Eye (tissue), 1 donor: ENCODE measurements at places on chromosomes 2 and 18.
A peak's percentile ranks its signal among the peaks of the same experiment; 100 is the strongest.

DNA sequence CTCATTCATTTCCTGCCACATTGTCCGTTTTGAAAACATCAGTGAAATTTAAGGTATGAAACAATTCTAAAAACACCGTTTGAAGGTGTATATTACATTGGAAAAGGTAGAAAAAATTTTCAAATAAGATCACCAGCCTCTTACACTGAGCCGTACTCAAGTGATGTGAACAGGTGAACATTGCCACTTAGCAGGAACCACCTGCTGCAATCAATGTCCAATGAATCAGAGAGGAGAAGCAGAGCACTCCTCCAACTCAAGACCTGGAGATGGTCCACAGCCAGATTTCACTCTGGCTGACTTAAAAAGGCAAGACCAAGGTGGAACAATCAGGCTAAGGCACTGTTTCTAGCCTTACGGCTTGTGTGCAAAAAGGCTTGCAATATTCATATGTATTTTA is 110.3 kb upstream of the TTN start:
- no peak for DNase-seq

DNA sequence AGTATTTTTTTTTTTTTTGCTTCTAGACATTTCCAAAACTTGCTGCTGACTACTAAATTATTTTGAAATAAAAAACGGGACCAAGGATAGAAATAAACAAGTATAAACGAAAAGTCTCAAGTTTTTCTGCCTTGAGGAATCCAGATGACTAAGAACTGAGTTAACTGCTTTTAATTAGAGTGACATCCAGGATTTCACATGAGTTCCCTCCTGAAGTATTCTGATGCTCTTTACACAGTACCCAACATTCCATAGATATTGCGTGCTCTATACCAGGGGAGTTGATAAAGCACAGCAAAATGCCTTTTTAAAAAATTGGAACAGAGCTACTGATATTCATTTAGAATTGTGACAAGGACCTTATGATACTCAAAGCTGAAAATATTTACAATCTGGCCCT is 618.0 kb downstream of the CCDC85A start:
- DNase-seq: no peak

GRCh38 chr2:151103551-151103950 is 158.1 kb downstream of the RBM43 start:
- no peak for DNase-seq

DNA sequence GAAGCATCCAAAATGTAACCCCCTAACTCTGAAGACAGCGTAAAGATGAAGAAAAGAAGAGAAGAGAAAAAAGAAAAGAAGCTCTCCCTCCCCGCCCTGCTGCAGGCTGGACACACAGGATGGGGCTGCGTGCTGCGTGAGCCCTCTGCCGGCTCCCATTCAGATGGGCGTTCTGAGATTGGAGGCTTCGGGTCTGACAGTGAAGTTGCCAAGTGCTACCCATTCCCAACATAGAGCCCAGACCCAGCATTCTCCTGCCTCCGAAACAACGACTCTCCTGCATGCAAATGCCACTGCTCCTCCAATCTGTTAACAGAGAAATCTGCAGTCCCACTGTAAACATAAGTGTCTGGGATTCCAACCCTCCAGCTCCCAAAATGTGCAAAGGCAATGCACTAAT is 234.9 kb downstream of the BCL11A start:
- no peak for DNase-seq

GRCh38 chr2:159054985-159055384 is 86.5 kb downstream of the TANC1 start:
- DNase-seq: no peak

- DNase-seq: no peak
Observed at GRCh38 chr2:102194609-102195268, 7.9 kb downstream of the IL1RL2 start.

GRCh38 chr2:40230707-40231432 is 221.0 kb downstream of the SLC8A1 start:
- no peak for DNase-seq

GRCh38 chr2:107607054-107607453 is 219.6 kb upstream of the RGPD4 start:
- DNase-seq: no peak

DNA sequence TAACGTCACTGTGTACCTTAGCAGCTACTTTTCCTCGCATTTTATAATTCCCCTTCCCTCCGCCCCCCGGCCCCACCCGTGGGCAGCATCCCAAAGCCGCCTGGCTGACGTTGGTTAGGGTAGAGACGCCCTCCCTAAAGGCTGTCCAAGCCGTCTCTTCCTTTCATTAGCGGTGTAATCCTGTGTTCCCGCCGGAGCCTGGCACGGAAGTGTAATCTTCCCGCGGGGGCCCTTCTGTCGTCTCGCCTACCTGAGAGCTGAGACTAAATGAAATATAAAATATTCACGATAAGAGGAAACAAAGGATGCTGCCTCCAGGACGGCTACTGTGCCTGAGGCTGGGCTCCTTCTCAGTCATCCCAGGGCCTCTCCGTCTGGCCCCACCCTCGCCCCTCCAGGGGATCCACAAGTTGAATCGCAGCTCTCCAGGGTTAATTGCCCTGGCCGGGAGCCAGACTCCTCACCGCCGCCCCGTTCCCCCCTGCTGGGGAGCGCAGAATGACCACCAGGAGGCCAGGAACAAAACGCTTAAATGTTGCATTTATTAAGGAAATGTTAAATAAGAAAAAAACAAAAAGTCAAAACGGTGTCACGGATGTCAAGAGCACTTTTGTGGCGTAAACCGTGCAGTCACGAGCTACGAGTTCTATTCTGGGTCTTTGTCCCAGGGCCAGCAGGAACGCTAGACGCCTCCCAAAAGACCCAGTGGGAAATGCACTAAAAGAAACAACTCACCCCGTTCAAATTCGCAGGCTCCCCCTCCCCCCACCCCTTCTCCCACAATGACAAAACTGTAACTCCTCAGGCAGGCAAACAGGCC is 1.5 kb downstream of the RPRM start:
- peak; percentile 75 for DNase-seq

DNA sequence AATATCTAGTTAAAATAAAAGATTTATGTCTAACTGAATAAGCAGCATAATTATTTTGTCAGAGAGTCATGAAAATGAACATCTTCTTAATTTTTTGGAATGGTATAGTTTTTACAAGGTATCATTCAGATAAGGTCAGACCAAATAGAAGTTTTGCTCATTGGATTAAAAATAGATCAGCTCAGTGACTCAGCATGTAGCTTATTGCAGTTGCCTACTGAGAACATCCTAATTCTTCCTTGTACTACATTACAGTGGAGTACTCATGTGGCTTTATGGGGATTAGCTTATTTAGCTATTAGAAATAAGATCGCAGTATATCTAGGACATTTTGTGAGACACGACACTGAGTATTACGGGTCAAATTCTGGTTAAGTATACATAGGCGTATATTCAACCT is 38.2 kb upstream of the PPM1B start:
- DNase-seq: no peak

DNA sequence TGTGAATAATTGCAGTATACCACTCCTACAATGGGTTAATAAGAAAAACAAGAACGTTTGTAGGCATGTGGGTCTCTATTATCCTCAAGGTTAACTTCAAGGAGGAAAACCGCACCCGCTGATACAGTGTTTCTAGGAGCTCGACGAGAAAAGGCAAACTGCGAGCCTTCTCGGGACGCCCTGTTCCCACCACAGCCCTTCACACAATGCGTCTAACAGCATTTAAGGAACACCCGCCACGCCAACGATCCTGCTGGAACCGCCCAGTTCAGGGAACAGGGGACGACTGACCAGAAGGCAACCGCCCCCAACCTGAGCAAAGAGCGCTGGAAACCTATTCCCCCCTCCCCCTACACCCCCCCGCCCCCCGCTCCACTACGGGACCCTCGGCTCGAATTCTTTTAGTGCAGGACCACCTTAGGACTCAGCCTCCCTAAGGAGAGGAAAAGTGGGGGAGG is 710 bp upstream of the TMSB10 start:
- DNase-seq: peak; percentile 82

DNA sequence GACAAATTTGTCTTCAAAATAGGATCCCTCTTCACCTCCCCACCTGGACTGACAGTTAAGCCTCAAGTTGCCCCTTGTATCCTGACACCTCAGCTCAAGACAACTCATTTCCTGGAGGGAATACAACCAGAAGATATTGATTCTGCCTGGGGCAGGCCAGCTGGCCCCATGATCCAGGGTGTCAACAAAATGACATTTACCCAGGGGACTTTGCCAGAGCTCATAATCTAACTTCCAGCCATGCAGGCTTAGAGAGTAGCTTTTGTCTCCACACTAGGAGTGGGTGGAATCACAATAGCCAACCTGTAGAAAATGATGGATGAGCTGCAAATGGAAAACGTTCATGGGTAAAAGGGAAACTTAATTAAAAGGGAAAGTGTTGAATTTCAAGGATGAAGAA is 220.1 kb upstream of the DPP10 start:
- DNase-seq: peak; percentile 68

DNA sequence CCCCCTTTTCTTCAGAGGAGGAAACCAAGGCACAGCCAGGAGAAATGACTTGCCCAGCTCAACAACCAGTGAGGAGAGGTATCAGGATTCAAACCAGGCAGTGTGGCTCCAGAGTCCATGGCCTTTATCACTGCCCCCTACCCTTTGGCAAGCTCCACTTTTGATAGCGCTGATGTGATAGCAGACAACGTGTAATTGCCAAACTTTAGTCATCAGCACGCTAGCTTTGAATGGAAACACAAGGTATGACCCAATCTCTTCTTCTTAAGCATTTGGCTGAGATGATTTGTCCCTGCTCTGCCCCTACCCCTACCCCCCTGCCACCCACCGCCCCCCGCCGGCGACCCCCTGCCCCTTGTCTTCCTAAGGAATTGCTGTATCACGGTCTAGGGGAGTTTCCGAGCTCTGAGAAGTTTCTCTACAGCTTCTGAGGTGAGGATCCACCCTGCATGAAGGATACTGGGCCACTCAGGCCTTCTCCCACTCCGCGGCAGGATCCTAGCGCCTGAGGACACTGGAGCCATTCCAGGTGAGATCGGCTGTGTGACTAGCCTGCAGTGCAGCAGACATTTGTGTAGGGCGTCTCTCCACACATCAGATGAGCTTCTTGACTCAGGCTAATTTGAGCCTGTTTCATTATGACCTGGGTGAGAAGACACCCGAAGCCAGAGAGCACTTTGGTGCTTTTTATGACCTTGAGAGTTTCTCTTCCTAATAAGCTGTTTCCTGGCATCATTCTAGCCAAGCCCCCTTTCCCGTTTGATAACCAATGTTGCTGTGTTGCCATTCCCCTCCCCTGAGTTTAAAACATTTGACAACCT is 75.1 kb upstream of the MAP4K4 start:
- DNase-seq: no peak
